ENCODE measurements at places on chromosomes 5 and 9.

- no peak for DNase-seq
These were observed 589.2 kb downstream of the PRR16 start for GRCh38 chr5:121053055-121053985.

- no peak for DNase-seq
These were observed 48.5 kb upstream of the SNCAIP start for GRCh38 chr5:122263352-122264030.

GRCh38 chr5:168601972-168602371 is 22.8 kb upstream of the PANK3 start:
- no peak for DNase-seq

GRCh38 chr9:111840442-111840841 is 45.7 kb upstream of the SHOC1 start:
- no peak for DNase-seq

GRCh38 chr5:143741421-143741820 is 70.5 kb upstream of the HMHB1 start:
- DNase-seq: no peak

- DNase-seq: no peak
These were observed 44.2 kb downstream of the PWWP2A start for GRCh38 chr5:160075073-160075472.

GRCh38 chr9:70594386-70594944 is 180.0 kb upstream of the KLF9 start:
- DNase-seq: no peak

DNA sequence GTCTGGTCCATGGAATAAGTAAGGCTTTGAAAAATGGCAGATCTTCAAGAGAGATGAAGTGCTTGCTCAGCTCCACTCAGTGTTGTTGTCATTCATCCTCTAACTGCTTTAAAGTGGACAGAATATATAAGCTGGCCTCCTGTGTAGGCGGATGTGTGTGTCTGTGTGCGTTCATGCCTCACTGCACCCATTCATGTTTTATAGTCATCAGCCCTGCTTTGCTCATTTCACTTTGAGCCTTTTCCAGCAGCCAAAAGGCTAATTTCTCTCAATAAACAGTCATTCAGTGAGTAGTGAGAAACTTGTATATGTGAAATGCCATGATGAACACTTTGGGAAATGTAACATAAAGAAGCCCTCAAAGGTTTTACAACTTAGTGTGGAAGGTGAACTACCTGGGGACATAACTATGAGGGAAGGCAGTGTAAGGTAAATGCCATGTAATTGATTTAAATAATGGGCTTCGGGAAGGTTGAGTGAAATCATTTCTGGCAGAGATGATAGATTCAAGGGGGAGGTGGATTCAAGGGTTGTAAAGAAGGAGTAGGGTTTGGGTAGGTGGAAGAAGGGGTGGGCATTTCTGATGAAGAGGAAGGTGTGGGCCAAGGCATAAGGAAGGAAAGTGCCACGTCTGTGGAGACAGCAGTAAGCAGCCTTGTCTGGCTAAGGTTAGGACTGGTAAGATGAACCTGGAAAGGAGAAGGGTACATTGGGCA is 15.7 kb downstream of the TTC23L start:
- DNase-seq: no peak

- DNase-seq: no peak
These were observed 193.0 kb upstream of the ADAMTS16 start for GRCh38 chr5:4947106-4947505.

- no peak for DNase-seq
These were observed 161.2 kb upstream of the PTGER4 start for GRCh38 chr5:40518485-40518917.

DNA sequence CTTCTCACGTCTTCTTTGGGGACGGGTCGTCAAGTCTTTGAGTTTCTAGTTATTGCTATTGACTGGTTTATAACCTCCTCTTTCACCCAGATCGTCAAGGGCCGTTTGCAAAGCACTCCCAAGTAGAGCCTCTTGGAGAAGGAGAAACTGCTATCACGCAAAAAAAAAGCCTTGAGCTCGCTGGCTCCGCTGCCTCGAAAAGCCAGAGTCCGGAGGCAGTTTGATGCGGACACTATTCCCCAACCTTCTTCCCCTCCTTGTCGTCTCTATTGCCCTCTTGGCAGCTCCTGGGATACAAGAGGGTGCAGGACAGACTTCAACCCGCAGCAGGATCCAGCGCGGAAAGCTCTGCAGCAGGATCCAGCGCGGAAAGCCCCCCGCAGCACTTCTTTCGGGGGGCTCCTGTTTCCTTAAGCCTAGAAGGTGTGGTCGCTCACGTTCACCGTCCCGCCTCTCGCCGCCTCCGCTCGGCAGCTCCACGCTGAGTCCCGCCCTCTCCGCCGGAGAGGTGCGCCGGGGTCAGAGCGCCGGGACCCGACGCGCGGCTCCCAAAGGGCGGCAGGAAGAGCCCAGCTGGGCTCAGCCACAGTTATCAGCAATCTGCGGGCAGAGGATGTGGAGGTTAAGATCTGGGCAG is at the start of gene PCDHAC1:
Gene PCDHAC1, plus strand, starts transcription at position 494 of the 637 bp plus-strand sequence. CDS start 594 bp downstream, outside the sequence.
- DNase-seq: no peak

GRCh38 chr5:172402531-172403188 is 51.7 kb downstream of the SH3PXD2B start:
- DNase-seq: no peak

DNA sequence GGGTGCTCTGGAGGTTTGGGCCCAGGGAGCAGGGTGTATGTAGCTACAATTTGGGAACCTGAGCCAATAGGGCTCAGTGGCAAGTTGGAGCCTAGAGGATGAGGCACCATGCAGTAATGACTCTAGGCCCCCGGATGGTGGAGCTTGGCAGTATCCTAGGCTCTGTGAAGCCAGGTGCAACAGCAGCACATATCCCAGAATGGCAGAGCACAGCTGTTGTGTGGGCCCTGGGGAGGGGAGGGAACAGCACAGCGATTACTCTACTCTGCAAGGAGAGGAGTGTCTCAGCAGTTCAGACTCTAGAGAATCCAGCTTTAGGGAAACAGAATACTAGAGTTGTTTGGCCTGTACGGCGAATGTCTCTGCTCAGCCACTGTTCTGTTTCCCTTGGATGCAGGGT is 56.1 kb downstream of the LRRTM2 start:
- no peak for DNase-seq

- DNase-seq: no peak
These were observed 44.2 kb upstream of the GNPDA1 start for GRCh38 chr5:142056816-142057696.

- DNase-seq: no peak
These were observed 911.2 kb downstream of the EFNA5 start for GRCh38 chr5:106759581-106759980.

DNA sequence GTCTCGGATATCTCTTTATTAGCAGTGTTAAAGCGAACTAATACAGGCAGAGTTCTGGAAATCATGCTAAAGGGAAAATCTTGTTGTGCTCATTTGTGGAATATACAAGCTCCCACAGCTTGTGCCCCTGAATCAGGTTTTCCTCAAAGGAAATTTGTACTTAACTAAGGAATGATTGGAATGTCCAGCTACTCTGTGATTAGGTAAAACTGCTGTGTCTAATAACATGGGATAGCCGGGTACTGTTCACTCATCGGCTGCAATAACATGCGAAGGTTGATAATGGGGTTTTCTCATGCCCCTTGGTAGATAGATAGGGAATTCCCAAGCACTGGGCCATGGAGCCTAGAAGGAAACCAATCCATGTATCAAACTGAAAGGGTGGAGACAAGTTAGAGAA is 306.7 kb downstream of the NR2F1-AS1 start:
- no peak for DNase-seq

DNA sequence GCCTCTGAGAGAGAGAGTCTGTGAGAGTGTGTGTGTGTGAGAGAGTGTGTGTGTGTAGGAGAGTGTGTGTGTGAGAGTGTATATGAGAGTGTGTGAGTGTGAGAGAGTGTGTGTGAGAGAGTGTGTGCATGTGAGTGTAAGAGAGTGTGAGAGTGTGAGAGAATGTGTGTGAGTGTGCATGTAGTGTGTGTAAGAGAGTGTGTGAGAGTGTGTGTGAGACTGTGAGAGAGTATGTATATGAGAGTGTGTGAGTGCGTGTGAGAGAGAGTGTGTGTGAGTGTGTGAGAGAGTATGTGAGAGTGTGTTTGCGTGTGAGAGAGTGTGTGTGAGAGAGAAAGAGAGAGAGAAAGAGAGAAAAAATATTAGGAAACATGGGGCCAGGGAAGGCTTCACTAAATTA is 588.3 kb upstream of the SGCD start:
- DNase-seq: no peak

GRCh38 chr9:134968011-134968822 is 50.5 kb upstream of the FCN1 start:
- no peak for DNase-seq

DNA sequence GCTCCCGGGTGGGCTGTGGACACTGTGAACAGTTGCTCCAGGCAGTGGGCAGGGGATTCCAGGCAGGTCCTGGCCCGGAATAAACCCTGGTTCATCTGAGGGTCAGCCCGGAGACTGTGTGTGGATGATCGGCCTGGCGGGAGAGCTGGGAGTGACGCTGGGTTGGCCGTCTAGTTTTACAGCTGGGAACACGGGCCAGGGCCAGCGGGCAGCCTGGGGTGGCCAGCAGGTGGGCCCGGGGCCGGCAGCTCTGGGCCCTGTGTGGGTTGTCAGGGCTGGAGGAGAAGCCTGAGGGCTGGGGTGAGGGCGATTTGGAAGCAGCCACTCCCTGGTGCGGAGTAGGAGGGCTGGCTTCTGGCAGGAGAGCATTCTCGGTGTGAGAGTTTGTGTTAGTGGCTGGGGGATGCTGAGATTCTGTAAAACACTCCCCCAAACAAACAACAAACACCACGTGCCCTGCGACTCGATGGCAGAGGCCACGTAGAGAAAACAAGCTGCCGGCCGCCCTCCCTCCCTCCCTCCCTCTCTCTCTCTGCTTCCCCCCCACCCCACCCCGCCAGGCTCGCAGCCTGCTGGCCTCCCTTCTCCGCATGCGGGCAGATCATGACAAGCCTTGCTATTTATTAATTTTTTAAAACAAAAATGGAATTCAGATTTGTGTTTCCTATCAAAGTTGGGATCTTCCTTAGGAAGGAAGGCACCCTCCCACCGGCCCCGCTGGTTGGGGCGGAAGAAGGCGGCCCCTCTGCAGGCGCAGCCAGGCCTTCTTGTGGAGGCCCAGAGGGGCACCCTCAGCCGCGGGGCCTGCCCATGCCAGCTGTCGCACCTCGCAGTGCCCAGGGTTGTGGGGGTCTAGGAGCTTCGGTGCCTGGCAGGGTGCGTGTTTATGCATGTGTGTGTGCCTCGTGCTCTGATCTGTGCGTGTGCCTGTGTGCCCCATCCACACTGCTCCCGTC is 49.5 kb downstream of the RXRA start:
- no peak for DNase-seq

DNA sequence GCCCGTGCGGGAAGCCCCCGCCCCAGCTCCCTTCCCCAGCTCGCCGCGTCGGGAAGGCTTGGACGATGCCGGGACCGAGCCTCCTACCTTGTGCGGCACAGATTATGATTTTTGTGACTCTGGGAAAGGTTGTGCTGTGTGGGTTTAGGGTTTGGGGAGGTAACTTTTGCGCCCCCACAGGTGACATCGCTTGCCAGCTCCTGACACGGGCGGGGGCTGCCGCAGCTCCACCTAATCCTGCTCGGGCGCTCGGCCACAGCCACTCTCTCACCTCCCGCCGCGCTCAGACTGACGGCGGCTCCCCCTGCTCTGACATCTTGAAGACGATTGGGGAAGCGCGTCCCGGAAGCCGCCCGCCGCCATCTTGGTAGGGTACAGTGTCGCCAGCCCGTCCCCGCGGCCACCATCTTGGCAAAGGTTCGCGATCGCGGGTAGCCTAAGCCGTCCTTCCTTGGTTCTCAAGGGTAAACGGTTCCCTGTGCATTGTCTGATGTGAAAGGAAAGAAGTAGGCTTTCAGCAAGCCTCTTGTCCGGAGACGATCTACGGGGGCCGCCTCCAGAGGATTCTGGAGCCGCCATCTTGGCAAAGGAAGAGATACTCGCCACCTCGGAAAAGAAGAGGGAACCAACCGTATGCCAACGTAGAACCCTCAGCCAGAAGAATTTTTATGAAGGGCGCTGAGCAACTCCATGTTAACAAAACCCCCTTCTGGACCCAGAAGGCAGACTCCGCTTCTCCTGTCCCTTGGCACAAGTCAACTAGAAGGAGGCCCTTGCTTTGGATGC is 1.8 kb upstream of the NR3C1 start:
- peak; percentile 87 for DNase-seq

DNA sequence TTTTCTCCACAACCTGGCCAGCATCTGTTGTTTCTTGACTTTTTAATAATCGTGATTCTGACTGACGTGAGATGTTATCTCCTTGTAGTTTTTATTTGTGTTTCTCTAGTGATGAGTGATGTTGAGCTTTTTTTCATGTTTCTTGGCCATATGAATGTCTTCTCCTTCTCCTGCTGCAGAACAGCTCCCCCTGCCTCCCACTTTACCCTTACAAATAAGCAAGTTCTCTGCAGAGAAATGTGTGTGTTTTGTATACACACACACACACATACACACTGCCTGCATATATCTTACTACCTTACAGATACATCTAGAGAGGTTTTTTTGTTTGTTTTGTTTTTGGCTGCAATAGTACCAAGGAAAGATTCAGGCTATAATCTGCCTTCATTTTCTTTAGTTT is 88.7 kb upstream of the PHF24 start:
- DNase-seq: no peak

DNA sequence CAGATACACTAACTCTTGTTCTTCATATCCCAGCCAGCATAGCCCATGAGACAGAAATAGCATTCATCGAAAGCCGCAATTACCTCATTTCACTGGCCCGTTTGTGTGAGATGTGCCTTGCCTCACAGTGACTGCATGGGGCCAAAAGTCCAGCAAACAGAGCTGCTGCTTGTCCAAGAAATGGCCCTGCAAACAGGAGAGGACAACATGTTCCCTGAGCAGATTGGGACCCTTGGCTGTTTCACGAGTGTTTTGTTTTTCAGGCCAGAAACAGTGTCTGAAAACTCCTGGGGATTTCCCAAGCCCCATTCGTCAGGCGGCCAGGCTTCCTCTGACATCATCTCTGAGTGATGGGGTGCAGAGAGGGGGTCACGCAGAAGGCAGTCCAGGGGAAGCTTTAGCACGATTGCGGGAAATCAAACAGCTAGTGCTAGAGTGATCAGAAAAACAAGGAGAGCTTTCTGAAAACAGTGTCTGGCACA is 503.6 kb upstream of the PAPPA start:
- DNase-seq: no peak

DNA sequence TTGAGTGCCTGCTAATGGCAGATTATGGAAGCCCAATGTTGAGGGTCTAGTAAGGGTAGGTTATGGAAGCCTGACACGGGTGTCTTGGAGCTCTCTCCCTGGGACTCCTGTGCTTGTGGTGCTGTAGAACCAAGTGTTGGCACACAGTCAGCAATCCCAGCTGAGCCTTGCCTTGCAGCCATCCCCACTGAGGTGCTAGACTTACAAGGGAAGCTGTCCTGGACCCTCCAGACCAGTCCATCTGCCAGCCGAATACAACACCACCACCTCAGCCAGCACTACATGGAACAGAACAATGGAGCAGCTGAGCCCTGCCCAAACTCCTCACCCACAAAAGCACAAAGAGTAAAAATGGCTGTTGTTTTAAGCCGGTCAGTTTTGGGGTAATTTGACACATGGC is 90.5 kb upstream of the DNAH5 start:
- DNase-seq: no peak

DNA sequence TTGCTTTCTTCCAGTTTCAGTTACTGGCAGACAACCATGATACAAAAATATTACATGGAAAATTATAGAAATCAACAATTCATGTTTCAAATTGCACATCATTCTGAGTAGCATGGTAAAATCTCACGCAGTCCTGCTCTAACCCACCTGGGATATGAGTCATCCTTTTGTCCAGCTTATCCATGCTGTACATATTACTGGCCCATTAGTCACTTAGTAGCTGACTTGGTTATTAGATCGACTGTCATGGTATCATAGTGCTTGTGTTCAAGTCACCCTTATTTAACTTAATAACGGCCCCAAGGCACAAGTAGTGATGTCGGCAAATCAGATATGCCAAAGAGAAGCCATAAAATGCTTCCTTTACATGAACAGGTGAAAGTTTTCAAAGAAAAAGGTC is 41.2 kb downstream of the NADK2 start:
- no peak for DNase-seq

All from activated CD4-positive, alpha-beta T cell treated with anti-CD3 and anti-CD28 coated beads, Interleukin-2, Interleukin-6, amounts not matched to agents 100 ng/mL and 50 ng/mL, durations not matched to agents 16 hours and 8 hours (primary cell).